NCI-H2029 treated with DMSO at 0.1 percent for 48 hours (cell line): ENCODE measurements at places on chromosomes 13 and 19.
A peak's percentile ranks its signal among the peaks of the same experiment; 100 is the strongest.

GRCh38 chr19:31096062-31096830, 253.0 kb downstream of the TSHZ3 start:
- no peak for DNase-seq

GRCh38 chr13:98888890-98889279, 89.0 kb downstream of the DOCK9 start:
- no peak for DNase-seq

- DNase-seq, result no peak
Measured at GRCh38 chr13:37529751-37530385, 68.7 kb downstream of the POSTN start.

GRCh38 chr13:51737609-51738008, 66.4 kb downstream of the DHRS12 start:
- DNase-seq, result no peak

GRCh38 chr13:23922005-23922932, 25.0 kb upstream of the C1QTNF9B start:
- DNase-seq, result no peak

GRCh38 chr13:33262997-33263396, 22.6 kb downstream of the STARD13 start:
- DNase-seq, result no peak

DNA sequence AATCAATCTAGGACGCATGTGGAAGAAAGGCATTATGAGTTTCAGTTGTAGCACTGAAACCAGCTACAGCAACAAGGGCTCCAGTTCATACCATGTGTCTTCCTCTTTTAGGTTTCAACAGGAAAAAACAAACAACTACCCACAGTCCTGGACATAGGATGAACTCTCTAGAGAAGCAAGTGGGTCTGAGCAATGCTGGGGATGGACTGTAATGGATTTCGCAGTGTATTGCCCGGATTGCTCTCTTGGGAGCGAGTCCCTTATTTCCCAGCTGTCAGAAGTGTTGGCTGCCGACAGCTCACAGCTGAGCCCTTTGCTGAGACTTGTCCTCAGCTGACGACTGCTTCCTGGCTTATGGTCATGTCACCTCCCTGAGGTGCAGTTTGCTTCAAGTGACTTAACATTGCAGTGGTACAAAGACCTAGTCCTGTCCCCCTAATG, 12.1 kb upstream of the MYCBP2 start:
- no peak for DNase-seq

DNA sequence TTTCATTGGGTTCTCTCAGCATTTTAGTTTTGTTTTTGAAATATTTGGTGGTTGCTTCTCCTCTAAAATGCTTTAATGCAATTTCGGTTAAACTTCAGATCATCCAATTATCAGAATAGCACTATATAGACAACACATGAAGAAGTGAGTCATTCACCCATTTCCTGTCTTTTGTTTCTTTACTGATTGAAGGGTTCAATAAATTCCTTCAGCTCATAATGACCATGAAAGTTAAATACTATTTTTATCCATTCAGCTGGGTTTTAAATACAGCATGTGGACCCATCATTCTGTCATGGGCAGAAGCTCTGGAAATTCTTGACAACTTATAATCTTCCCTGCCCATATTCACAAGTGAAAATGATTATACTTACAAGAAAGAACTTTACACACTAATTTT, 187.2 kb downstream of the ITGBL1 start:
- DNase-seq, result no peak

DNA sequence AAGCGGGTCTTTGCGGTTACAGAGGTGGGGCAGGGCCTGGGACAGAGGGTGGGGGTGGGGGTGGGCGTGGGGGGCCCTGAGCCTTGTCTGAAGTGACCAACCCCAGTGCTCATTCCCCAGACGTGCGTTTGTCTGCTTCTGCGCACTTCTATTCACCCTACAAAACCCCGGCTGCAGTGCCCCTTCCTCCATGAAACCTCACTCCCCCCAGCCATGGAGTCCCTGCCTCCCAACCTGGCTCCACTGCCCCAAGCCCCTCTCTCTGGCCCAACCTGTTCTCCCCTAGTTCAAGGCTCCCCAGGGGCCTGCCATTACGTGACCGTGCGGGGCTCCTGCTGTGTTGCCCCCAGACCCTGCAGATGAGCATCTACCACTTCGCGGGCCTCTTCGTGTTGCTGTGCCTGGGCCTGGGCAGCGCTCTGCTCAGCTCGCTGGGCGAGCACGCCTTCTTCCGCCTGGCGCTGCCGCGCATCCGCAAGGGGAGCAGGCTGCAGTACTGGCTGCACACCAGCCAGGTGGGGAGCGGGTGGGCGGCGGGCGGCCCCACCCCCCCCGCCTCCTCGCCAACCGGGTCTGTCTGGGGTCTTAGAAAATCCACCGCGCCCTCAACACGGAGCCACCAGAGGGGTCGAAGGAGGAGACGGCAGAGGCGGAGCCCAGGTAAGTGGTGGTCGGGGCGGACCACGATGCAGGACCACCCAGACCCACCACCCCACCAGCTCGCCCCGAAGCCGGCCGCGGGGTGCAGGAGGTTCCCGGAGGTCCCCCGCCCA, 8.2 kb downstream of the GRIN3B start:
- no peak for DNase-seq

- DNase-seq, result no peak
Measured at GRCh38 chr13:47110833-47111240, 214.0 kb upstream of the HTR2A start.

DNA sequence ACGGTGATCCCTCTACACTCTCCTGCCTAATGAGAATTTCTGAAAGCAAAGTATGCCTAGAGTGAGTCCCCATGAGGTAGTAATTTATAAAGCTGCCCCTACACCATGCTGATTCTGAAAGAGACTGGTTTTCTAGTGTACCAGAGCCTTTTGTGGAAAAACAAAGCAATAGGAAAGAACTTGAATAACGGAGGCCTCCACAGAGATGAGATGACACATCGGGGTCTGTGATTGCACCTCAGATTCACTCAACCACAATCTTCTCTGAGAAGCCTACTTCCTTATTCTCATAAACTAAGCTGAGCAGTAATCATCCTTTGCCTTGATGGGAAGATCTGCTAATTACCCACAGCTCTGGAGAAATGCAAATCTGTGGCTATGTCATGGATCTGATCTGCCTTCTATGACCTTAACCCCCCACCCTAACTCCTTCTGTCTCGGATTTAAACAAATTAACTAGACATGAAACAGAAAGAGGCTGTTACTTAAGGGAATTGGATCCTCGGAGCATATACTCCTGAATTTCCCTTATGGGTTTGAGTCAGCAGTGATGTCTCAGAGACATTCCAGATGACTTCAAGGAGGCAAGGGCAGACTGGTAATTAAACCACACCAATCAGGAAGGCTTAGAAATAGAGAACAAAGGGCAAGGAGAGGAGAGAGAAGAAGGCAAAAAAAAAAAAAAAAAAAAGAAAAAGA, 128.0 kb downstream of the DCT start:
- DNase-seq, result no peak

- no peak for DNase-seq
Measured at GRCh38 chr13:78198419-78198818, 279.8 kb upstream of the EDNRB start.

DNA sequence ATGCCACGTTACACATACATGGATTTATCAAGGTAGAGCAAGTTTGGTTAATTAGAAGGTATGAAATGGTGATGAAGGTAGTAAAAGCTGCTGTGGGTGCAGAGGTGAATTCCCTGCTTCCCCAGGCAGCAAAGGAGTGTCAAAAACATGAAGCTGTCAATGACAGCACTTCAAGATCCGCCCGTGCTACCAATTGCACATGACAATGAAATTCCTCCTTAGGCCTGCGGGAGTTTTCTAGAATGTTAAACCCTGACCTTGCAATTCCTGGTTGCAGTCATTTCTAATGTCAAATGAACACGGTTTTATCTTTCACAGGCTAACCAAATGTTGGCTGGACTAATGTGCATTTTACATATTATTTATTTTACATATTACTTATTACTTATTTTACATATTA, 67.7 kb upstream of the LSM14A start:
- no peak for DNase-seq

DNA sequence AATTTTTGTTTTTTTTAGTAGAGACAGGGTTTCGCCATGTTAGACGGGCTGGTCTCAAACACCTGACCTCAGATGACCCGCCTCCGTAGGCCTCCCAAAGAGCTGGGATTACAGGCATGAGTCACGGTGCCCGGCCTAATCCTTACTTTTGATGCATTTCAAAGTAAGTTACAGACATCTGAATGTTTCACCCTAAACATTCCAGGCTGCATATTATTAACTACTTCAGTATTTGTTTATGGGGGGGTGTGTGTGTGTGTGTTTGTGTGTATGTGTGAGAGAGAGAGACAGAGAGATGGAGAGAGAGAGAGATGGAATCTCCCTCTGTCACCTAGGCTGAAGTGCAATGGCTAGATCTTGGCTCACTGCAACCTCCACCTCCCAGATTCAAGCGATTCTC, 13.1 kb downstream of the SULT2B1 start:
- DNase-seq, result no peak

DNA sequence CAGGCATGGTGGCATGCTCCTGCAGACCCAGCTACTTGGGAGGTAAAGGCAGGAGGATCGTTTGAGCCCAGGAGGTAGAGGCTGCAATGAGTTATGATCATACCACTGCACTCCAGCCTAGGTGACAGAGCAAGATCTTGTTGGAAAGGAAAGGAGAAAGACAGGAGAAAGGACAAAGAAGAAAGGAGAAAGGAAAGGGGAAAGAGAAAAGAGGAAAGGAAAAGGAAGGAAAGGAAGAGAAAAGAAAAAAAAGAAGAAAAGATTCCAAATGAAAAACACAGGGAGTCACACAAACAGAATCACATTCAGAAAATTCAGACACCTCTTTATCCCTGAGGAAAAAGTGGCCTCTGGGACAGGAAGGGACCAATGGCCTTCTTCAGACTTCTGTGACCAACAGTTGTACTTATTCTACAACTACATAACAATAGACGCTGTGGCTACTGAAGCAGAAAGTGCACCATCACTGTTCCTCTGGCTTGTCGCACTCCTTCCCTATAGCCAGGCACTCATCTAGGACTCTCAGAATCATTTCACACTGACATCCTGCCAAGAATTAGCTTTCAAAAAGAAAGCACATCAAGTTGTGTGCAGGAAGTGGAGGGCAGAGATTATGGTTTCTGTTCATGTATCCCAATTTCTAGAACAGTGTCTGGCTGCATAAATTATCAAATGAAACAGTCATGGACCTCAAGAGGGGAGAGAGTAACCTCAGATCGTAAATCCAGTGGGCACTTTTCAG, 5.9 kb downstream of the MTMR6 start:
- no peak for DNase-seq

- no peak for DNase-seq
Measured at GRCh38 chr13:97826421-97827012, 127.0 kb upstream of the IPO5 start.

DNA sequence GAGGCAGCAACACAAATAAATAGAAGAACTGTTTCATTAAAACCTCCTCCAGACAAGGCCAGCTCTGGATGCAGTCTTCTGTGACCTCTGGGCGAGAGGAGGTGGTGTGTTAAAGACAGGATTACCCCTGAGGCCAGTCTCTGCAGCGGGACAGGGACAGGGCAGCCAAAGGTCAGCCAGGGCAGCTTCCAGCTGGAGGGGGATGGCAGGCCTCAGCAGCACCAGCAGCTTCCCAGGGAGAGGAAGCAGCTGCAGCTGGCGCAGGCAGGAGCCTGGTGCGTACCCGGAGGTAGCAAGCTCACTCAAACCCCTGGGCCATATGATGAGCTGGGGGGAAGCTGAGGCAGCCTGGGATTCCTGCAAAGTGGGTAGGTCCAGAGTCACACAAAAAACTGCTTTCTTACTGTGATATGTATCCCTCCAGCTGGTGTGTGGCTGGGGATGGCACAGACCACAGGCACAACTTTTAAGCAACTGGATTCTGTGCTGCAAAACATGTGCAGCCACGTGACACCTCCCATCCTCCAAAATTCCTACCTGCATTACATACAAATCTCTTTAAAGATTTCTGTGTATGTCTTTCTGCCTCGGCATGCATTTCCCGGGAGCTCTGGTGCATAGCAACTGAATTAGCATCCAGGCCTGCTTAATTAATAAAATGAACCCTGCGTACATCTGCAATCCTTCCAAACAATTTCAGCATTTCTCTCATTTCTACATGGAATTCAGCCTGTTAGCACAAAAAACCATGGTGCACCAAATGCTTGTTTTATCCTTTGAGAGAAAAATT, 238.3 kb upstream of the MAB21L1 start:
- no peak for DNase-seq

DNA sequence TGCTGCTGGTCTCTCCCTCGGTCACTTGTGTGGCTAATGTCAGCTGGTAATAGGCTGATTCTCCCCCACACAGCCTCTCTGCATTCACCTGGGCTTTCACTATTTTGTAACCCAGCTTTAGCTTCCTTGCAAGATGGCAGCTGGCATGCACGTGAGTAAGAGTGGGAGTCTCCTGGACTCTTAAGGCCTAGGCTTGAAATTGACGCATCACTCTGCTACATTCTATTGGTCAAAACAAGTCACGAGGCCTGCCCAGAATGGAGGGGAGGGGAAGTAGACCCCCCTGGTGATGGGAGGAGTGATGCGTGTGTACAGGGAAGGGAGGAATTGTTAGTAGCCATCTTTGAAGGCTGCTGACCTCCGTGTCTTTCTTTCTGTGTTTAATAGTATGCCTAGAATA, 24.9 kb upstream of the PNMA8B start:
- DNase-seq, result no peak

DNA sequence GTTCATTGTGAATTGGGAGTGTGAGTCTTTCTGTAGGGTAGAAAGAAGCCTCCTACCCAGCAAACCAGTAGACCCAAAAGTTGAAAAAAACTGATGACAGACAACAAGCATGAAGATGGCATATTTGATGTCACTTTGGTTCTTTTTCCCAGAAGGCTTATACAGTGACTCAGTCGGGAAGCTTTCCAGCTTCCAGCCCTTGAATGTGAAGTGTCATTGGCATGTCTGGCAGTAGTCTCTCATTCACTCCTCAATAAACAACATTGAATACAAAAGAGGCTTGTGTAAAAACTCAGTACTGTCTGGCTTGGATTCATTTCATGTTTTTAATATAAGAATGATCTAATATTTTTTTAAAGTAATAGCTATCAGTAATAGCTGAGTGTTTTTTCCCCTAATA, 68.7 kb downstream of the IPO5 start:
- DNase-seq, result peak; percentile 29

DNA sequence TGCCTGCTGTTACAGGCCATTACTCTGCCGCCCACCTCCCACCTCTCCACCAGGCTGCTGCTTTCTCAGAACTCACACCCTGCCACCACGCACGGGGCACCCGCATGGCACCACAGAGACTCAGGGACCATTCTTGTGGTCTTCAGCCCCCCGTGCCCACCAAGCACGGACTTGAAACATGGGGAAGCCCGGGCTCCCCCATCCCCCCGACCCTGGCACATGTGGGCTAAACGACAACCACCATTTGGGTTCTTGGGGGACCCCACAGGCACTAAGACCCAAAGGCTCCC, 23.1 kb upstream of the TINCR start:
- DNase-seq, result no peak

DNA sequence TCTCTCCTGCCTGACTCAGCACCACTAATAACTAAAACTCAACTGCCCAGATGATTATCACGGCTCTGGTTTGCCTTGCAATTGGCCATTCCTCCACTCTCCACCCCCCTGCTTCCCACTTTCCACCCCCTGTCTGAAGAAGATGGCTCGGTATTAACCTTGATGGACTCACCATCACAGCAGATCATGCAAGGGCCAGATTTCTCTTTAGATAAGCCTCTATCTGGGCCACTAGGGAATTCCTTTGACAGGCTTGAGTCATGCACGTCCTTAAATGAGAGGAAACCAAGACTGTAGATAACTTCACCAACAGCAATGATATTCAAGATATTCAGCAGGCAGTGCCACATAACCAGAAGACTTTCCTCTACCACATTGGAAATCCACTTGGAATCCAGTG, 131.1 kb upstream of the NBEA start:
- DNase-seq, result no peak

GRCh38 chr13:43611281-43612273, 175.2 kb downstream of the ENOX1 start:
- DNase-seq, result no peak
